Stimulated activated CD8-positive, alpha-beta memory T cell treated with anti-CD3 and anti-CD28 coated beads, Interleukin-4, amount 100 ng/mL, for 1 hour (primary cell): ENCODE measurements at places on chromosomes 2 and 18.

DNA sequence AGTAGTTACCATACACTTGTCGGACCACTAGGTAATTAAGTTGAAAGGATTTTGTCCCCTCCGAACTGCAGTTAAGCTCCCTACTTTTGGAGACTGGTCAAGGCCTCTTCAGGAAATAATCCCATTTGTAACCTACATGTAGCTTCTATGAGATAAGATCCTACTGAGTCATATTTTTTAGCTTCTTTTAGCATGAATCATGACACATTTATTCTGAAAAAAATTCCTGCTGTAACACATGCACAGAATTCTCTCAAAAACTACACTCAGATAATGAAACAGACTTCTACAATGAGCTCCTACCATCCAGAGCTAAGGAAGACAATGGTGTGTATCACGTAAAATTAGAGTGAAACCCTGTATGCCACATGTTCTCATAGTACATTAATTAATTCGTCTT is 100.7 kb upstream of the CCDC195 start:
- no peak for DNase-seq

- DNase-seq, result no peak
Measured at GRCh38 chr2:25671622-25672021, 1.8 kb downstream of the DTNB start.

- DNase-seq, result no peak
Measured at GRCh38 chr2:161063946-161064306, 96.3 kb upstream of the TANK start.

DNA sequence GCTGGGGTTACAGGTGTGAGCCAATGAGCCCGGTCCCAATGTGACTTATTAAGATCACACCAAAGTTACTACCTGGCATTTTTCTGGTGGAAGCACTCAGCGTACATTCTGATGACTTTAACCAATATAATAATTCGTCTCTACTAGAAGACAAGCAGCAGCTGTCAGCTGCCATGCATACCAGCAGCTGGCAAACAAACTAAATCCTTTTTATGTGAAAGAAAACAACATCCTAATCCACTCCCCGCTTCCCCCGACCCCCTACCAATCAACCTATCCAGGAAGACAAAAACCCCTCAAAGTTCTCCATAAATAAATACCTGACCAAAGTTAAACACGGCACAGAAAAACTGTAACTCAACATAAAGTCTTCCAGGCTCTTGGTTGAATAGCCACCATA is 42.1 kb downstream of the GPR155 start:
- no peak for DNase-seq

- no peak for DNase-seq
Measured at GRCh38 chr2:209463226-209463625, 39.4 kb downstream of the MAP2 start.

DNA sequence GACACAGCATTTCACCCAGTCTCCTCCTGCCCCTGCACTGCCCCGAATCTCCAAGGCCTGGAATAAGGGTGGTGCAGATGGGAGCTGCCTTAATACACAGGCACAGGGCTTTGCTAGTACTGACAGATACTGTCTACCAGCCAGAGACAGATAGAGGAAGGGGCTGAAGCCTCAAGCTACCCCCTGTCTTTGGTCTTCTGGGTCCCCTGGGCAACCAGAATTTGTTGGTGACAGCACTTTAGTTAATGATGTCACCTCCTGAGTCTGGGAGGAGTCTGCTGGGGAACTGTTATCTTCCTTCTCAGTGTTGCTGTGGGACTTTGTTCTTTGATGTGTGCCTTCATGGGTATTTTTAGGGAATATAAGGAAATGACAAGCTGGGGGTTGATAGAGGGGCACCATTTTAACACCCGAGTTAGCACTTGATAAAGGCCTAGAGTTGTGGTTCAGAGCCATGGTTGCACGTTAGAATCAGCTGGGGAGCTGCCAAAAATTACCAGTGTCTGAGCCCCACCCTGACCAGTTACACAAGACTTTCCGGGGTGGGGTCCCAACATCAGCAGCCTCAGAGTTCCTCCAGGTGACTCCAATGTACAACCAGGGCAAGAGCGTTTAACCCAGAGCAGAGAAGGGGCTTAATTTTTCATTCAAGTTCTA is 136.8 kb downstream of the SMAD7 start:
- DNase-seq, result no peak

DNA sequence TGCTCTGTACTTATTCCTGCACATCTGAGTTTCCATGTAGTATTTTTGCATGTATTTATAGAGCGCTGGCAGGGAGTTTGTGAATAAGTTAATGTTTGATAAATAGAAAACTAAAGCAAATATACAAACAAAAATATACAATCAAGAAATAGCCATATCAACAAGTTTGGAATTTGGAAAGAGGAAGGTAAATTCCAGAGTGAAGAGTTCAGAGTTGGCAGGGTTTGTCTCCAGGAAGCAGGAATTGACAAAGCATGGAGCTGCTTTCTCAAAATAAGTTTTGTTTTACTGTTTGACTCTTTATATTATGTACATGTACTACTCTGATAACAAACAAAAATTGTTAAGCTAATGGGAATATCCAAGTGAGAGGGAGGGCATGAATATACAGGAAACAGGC is 80.3 kb downstream of the SPOPL start:
- DNase-seq, result no peak

- DNase-seq, result no peak
Measured at GRCh38 chr2:2694746-2695145, 363.7 kb upstream of the MYT1L start.

DNA sequence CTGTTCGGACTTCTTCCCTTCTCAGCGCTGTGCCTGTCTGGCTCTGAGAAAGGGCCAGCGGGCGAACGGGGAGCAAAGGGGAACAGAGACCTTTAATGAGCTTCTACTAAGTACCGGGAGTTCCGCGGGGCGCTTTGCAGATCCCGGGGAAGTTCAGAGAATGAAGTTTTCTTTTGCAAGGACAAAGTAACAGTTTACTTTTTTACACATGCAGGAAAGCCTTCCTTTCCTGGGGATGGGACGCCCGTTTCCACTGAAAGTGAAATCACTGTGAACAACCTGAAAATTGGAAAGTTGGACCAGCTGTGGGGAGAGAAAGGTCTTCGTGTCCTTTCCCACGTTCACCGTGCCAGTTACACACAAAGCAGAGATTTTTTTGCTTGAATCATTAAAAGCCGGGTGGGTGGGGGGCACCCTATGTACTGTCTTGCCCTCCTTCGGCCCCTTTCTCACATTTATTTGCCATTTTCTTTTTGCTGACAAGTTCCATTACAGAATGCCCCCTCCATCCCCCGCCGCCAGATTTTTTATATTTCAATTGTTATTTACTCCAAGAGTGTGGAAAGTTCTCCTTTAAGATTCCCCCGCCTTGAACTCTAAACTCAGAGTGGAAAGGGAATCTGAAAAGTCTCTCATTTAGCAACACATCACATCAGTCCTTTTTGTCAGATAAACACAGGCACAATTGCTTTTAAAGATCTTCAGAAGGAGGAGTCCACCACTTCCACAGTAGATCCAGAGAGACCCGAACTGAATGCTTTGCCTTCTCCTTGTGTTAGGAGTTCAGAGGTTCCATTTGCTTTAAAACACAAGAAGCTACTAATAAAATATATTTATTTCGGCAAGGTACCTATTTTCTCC is 1.1 kb upstream of the FN1 start:
- DNase-seq, result no peak

GRCh38 chr2:13877571-13877970 is 754.9 kb upstream of the LRATD1 start:
- DNase-seq, result no peak

DNA sequence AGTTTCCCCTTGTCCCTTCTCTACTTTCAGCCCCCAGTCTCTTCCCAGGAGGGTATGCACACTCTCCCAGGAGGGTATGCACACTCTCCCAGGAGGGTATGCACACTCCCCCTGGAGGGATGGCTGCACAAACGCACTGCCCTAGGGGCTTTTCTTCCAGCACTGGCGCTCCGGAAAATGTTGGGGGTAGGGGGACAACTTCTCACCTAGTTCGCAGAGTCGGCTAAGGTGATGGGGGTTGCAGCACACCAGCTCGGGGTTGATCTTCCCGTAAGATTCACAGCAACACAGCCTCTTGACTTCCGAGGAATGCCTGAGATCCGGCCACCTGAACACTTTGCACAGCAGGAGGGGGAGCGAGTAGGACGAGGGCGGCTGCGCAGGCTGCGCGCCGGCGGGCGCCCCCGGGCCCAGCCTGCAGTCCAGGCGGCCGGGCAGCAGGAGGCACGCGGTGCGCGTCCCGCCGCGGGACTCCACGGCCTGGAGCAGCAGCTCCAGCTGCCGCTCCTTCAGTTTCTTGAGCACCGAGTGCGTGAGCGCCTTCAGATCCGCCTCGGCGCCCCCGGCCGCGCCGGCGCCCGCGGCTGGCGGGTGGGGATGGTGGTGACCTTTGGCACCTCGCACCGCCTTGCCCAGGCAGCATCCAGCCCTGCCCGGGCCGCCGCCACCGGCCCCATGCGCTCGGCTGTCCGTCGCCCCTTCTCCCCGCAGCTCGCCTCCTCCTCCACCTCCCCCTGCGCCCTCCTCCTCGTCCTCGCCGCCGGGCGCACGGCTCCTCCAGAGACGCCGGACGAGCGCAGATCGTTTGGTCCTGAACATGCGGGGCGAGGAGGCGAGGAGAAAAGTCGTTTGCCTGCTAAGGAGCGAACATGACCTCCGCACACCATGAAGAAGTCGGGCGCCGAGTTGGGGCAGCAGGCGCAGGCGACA is 894 bp downstream of the SMAD7 start:
- no peak for DNase-seq

- no peak for DNase-seq
Measured at GRCh38 chr2:189013031-189013430, 38.9 kb downstream of the COL3A1 start.

- no peak for DNase-seq
Measured at GRCh38 chr18:63237881-63238692, 81.5 kb downstream of the BCL2 start.

DNA sequence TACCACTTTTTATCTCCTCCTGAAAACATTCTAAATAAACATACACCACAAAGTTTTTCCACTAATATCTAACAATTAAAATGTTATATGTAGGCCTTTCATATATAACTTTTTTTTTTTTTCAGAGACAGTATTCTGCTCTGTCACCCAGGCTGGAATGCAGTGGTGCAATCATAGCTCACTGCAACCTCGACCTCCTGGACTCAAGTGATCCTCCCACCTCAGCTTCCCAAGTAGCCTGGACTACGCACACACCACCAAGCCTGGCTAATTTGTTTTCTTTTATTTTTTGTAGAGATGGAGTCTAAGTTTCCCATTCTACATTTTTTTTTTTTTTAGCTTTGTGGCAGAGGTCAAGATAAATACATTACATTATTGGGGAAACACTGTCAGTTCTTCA is 1612.6 kb upstream of the NXPH2 start:
- no peak for DNase-seq

DNA sequence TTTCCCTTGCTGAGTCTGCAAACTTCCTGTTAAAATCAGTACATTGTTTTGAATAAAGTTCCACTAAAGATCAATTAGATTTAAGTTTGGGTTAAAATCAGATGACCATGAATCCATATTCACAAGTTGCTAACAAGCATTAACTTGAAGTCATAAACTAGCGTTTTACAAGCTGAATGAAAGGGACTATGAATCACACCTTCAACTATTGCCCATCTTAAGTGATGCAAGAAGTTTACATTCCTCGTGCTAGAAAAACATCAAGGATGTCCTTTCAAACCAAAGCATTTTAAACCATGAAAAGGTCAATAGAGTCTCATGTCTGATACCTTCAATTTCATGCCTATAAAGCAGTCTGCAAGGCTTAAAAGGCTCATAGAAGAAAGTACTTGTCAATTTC is 257.2 kb upstream of the SYT4 start:
- no peak for DNase-seq

GRCh38 chr2:9030841-9031240 is 27.4 kb upstream of the MBOAT2 start:
- DNase-seq, result no peak

DNA sequence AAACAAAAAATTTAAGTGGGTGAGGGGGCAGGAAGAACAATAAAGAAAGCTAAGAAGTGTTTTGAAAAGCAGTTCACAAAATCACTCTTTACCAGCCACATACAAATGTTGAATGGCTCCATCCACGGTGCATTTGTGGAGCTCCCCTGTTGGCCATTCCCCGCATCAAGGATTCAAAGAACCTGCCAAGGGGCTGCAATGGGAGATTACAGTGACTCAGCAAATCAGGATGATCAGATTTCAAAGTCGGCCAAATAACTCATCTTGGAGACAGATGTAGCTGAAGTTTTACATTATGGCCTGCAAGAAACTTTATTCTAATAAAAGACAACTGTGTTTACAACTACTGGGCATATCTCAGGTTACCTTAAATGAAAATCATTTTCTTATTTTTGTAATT is 26.9 kb downstream of the COL4A3 start:
- DNase-seq, result no peak
